ENCODE measurements at places on chromosomes 7 and 10. TPM values are rescaled to one million over a fixed set of nuclear protein-coding genes. Genes with fewer than 3 reads are reported as not detected.

Gene PIK3AP1
- 8.1 TPM for total RNA-seq

DNA sequence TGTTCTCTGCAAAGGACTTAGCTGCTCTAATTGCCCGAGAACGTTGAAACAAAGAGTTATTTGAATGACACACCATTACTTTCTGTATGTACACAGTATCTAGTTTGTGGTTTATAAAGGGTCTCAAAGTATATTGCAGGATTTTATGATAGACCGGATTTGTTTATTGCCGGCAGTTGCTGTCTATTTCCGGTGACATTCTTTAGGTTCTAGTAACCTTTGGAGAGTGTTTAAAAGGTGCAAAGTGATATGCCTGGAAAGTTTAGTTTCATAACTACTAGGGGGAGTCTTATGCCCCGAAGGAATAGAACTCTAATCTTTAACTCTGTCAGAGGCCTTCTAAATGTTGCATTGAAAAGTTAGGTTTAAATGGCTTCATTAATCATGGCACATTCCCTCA is 63.8 kb downstream of the PAPSS2 start:
- no peak for DNase-seq

DNA sequence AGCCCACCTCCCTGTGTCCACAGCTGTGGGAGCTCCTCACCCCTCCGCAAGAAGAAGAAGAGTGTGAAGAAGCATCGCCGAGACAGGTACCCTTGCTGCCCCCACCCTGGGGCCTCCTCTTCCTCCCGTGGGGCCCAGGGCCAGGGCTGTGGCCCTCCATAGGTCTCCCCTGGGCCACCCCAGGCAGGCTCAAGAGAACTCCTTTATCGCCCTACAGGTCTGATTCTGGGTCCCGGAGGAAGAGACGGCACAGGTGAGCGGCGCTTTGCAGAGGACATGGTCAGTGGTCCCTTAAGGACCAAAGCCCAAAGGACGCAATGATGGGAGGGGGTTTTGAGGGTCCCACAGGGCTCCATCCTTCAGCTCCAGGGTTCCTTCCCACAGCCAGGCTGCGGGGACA is 41.1 kb upstream of the HSPB1 start:
- DNase-seq = no peak

Gene NRAP
- total RNA-seq = 0.05 TPM

Gene ABCB1
- total RNA-seq = 6.7 TPM

GRCh38 chr10:71740069-71740653 is 20.6 kb upstream of the C10orf105 start:
- DNase-seq = no peak

DNA sequence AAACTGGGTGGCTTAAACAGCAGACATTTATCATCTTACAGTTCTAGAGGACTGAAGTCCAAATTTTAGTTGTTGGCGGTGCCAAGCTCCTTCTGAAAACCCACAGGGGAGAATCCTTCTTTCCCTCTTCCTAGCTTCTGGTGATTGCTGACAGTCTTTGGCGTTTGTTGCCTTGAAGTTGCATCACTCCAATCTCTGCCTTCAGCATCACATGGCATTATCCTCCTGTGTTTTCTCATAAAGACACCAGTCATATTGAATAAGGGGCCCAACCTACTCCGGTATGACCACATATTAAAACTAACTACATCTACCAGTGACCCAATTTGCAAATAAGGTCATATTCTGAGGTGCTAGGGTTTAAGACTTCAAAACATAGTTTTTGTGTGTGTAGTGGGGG is 472.1 kb upstream of the IGFBP3 start:
- no peak for DNase-seq

DNA sequence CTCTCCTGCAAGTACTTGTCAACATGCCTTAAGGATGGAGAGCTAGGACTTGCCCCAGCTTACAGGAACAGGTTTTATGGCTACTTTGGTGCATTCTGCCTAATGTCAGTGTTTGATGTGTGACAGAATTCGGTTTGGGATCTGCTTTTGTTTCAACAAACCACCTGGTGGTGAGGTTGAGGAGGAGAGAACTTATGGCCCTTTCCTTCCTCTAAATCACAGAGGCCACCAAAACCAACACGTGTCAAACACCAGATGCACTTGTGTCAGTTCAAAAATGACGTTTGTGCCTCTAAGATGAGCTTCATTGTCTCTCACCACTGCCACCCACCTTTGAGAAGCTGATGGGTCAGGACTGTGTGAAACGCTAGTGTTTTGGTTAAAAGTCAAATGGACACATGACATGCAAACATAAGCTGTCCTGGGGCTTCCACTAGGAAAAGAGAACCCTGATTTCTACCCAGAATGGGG is 83.9 kb downstream of the OSBPL3 start:
- DNase-seq = peak; percentile 80

- no peak for DNase-seq
These were observed 117.5 kb upstream of the UNC5B start for GRCh38 chr10:71094712-71095390.

DNA sequence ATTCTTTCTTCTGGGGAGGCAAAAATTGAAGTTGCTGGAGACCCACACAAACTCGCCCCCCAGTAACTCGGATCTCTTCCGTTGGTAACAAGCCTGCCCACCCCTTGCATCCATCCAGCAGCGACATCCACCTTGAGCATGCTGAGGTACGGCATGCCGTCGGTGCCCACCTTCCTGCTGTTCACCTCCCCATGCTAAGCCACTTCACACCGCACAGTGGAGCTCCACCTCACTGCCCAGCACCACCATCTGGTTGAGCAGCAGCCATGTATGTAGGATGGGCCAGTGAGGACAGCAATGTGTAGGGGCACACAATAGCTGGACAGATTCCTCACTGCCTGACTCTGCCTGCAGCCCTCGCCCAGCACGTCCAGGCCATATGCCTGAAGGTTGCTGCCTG is 138.1 kb upstream of the ZNF92 start:
- no peak for DNase-seq

Gene SKIDA1
- total RNA-seq = 0.85 TPM

Data from thymus (tissue), 14 donors.